ENCODE measurements at places on chromosomes 5 and 9. TPM values are rescaled to one million over a fixed set of nuclear protein-coding genes. Genes with fewer than 3 reads are reported as not detected.

Gene ADAMTS16
- total RNA-seq, result 0.96 TPM

Gene SLC6A3
- 0.50 TPM for total RNA-seq

Gene CYLC2
- total RNA-seq, result not detected

Gene PCDH12
- 4.2 TPM for total RNA-seq

Gene PCDHGB4
- 2.4 TPM for total RNA-seq

Gene MAPKAP1
- 73.0 TPM for total RNA-seq

Gene TMEM215
- not detected for total RNA-seq

Gene CTXN3
- not detected for total RNA-seq

Gene MAP1B
- 479 TPM for total RNA-seq

Data from omental fat pad (tissue), 4 donors.